ENCODE measurements at places on chromosomes 3 and 15.

GRCh38 chr15:53530761-53531160 is 228.7 kb downstream of the WDR72 start:
- no peak for DNase-seq

GRCh38 chr3:125001557-125002413 is 54.0 kb downstream of the HEG1 start:
- no peak for DNase-seq

GRCh38 chr3:55630921-55631299 is 143.8 kb upstream of the WNT5A start:
- no peak for DNase-seq

DNA sequence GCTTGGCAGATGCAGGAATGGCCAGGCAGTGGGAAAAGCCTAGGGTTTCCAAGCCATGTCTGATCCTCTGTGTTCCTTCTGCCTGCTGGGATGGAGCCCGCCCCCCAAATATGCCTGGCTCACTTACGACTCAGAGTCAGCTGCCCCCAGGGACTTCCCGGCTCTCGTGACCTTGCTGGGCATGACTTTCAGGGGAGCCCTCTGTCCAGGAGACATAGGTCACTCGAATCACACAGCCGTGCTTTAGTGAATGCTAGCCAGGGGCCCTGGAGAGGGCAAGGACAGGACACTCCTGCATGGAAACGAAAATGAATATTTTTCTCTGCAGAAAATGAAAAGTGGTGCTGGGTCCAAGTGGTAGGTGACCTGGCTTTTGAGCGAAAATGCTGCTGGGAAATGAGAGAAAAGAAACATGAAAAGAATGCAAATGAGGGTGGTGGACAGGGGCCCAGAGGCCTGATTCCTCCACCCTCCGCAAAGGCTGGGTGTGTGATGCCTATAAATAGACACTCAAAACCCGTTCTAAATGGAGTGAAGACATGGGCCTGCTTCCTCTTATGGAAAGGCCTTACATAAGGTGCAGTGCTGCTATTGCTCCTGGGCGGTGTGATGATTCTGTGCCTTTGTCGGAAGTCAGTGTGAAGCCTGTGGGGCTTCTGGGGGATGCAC is 107.4 kb downstream of the APBA2 start:
- no peak for DNase-seq
